T follicular helper cell (primary cell): ENCODE measurements at places on chromosomes 6 and 20.
A peak's percentile ranks its signal among the peaks of the same experiment; 100 is the strongest.

DNA sequence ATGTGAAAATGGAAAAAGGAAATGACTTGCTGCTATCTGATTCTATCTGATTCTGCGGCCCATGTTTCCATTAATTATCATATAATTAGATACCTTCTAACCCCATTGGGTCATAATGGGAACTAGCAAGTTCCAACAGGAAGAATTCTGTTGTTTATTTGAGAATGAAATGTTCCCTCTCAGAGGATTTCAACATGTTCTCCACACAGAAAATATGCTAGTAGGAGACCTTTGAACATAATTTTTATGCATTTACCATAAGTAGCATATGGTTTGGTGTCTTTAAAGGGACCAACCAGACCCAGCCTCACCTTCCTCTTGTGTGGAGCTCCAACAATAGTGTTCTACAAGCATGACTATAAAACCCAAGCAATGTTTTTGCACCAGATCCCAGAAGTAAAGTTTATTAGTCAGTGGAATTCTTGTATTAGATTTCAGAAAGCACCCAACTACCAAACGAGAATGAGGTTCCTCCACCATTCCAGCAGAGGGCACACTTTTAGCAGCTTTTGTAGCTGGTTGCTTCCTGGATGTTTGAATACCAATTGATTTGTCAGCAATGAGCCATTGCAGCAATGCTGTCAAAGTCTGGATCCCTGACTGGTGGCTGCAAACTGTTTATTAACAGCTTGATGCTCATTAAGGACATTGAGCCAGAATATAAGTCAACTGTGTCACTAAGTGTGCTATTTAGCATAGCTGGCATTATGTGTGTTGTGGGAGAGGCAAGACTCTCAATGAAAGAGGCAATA lies 143.6 kb upstream of the GJE1 start:
- DNase-seq: no peak

DNA sequence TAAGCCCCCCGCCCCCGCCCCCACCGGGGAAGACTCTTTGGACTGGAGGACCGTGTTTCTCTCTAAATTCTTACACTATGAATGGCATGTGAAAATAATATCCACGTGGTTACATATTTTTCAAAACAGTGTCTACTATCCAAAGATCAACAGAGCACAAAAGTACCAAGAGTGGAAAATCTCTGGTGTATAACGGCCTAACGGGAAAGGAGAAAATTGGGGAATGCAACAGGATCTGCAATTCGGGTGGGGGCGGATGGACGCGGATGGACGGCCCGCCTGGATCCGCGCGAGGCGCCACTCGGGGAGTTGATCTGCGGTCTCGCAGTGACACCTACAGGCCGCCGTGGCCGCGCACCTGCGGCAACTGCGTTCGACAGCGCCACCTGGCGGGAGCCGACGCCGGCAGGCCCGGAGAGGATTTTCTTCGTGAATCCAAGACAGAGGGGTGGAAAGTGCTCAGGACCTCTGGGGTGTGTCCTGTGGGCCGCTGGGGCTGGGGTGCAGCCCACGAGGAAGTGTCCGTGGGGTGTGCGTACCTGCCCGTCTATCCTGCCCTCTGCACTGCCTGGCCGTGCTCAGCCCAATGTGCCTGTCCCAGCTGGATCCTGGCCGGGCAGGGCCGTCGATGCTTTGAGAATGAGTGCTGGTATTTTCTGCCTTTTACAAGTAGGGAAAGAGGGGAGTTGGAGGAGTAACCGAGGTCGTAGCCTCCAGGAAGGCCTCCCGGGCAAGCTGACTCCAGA lies 18.6 kb downstream of the ANKRD60 start:
- DNase-seq: peak; percentile 77

DNA sequence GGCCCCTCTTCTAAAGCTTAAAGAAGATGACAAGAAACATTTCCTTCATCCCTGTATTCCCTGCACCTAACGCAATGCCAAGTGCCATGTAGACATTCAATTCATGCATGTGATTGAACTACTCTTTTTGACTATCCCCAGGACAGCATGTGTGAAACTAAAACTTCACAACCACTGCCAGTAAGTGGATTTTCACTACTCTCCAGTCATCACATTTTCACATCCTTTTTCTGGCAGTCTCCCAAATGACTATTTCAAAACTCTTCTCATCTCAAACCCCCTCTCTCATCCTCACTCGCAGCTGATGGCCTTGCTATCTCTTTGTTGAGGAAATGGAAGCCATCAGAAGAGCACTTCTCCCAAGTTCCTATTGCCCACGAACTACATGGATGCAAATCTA lies 122.6 kb downstream of the OPRM1 start:
- DNase-seq: no peak

DNA sequence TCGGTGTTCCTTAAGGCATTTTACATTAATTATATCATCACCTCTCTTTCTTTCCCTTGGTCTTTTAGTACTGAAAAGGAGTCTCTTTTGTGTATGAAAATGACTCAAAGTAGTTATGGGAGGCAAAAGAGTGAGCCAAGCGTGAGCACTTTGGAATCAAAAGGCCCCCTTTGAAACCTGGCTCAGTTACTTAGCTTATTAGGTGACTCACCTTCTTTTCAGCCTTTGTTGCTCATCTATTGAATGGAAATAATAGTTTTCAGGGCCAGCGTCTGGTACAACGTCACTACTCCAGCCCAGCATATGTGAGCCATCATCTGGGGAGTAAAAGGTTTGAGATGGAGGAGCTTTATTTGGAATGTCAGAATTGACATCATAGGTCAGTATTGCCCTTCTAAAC lies 147.4 kb upstream of the SCGN start:
- no peak for DNase-seq

GRCh38 chr6:76771059-76771634 lies 692.1 kb downstream of the HTR1B start:
- no peak for DNase-seq

- DNase-seq: no peak
Measured at GRCh38 chr6:138378463-138378862, 758 bp downstream of the SMIM28 start.

GRCh38 chr6:132344811-132345210 lies 56.5 kb downstream of the MOXD1 start:
- DNase-seq: no peak

DNA sequence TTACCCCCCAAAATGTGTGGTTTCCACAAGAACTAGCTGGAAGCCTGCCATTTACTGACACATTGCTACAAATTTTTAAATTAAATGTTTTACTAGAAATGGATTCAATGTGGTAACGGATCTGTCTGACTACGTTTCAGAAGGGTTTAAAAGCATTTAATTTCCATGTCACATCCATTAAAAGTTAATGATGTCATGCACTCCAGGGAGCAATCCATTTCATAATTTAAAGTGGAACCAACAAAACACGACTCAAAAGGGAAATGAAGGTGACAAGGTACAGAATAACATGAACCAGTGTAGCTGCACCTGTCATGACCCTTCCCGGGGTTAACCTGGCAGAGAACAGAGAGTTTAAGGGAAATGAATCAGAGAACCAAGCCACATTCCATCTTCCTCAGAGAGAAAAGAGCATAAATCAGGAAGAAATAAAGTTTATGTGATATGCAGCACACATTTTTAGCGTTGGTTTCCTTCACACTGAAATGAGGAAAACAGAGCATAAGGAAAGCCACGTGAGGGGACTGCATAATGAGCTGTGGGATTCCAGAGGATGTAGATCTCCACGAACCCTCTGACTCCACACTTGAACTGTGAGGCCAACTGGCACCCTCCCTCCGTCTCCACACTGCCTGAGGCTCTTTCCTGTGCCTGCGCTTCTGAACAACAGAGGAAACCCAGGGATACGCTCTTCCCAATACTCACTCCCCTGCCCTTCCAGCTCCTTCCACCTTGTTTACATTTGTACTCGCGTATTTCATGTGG lies 170.3 kb upstream of the AHI1 start:
- no peak for DNase-seq

GRCh38 chr20:46111028-46111835 lies 6.9 kb upstream of the CD40 start:
- no peak for DNase-seq

DNA sequence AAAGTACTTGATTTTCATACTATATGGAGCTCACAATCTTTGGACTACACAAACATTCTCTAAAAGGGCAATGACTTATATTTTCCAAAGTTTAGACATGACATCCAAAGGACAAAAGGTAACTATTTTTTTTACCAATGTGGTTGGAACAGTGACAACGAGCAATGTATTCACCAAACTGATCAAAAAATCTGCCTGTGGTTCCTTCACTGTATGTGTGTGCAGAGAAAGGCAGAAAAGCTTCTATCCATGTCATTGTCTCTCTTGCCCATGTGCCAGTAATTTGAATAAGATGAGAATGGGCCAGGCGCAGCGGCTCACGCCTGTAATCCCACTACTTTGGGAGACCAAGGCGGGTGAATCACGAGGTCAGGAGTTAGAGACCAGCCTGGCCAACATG lies 25.5 kb downstream of the MCUR1 start:
- no peak for DNase-seq

DNA sequence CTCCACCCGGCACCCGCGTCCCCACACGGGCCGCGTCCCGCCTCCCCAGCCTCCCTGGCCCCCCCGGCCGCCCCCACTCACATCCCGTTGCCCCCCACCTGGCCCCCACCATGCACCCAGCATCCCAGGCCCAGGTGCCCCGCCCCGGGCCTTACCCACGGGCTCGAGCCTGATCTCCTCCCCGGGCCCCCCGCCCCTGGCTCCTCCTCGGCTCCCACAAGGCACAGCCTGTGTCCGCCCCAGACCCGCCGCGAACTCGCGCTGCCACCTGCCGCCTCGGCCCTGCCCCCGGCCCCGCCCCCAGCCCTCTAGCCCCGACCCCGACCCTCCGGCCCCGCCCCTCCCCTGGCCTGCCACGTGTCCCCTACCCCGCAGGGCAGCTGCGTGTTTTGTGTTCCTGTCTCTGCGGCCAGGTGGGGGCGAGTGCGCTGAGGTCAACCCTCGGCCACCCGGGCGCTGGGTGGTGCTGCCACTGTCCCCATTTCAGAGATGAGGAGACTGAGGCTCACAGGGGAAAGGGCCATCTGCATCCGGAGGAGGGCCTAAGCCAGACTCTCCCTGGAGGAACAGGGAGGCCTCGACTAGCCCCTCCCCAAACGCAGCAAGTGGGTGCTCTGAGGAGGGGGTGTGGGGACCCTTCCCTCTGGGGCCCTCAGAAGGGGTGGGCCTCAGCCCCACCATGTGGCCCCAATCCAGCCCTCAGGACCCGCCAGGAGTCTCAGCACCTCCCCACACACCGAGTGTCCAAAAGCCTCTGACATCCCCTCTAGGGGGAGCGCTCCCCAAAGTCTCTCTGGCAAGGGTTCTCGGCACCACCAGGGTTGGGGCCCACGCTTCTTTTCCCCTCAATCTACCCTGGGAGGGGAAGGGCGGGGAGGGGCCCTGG lies 99.8 kb downstream of the TAF4 start:
- DNase-seq: no peak

GRCh38 chr6:168179702-168180382 lies 100.8 kb upstream of the FRMD1 start:
- no peak for DNase-seq

GRCh38 chr6:157478926-157479325 lies 97.9 kb downstream of the ZDHHC14 start:
- DNase-seq: no peak

DNA sequence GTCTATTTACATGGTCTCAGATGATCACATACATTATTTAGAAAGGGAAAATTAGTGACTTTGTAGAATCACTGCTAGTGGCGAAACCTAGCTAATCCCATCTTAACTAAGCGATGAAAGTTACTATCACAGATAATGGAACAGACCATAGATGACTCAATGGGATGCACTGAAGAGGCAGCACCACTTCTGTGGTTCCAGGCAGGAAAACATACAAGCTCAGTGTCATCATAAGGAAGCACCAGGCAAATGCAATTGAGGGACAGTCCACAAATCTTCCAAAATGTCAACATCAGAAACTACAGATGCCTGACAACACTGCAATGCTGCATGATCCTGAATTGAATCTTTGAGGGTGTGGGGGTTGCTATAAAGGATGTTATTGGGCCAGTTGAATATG lies 15.9 kb upstream of the SNAI1 start:
- no peak for DNase-seq

GRCh38 chr6:101853231-101854085 lies 459.9 kb downstream of the GRIK2 start:
- DNase-seq: no peak

DNA sequence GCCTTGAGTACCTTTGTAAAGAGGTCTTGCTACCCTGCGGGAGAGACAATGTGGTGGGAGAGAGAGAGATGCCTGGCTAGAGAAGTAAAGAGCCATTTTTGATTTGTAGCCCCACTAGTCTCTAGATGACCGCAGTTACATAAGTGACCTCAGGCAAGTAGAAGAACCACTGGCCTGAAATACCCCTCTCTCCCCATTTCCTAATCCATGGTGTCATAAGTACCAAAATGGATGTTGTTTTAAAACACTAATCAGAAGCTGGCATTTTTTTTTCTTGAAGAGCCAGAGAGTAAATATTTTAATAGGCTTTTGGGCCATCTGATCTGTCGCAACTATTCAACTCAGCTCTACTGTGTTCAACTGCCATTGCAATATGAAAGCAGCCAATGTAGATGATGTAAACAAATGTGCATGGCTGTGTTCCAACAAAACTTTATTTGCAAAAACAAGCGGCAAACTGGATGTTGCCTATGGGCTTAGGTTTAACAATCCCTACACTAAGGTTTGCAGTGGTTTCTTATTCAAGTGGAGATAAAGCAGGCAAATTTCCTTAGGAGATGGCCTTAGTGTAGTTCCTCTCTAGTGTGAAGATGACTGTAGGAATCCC lies 36.5 kb downstream of the RARS2 start:
- DNase-seq: no peak

DNA sequence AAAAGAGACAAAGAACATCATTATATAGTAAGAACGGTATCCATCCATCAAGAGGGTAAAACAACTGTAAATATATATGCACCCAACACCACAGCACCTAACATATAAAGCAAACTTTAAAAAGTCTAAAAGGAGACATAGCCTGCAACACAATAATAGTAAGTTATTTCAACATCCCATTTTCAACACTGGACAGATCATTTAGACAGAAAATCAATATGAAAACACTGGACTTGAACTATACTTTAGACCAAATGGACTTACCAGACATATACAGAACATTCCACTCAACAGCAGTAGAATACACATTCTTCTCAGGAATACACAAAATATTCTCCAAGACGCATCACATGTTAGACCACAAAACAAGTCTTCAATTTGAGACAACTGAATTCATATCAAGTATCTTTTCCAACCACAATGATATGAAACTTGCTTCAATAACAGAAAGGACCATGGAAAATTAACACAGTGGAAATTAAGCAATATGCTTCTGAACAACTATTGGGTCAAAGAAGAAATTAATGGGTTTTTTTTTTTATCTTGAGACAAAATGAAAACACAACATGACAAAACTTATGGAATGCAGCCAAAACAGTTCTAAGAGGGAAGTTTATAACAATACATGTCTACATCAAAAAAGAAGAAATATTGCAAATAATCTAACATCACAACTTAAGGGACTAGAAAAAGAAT lies 23.9 kb upstream of the ASF1A start:
- no peak for DNase-seq
